Effector CD4-positive, alpha-beta T cell (primary cell): ENCODE measurements at places on chromosomes 11 and 22.

DNA sequence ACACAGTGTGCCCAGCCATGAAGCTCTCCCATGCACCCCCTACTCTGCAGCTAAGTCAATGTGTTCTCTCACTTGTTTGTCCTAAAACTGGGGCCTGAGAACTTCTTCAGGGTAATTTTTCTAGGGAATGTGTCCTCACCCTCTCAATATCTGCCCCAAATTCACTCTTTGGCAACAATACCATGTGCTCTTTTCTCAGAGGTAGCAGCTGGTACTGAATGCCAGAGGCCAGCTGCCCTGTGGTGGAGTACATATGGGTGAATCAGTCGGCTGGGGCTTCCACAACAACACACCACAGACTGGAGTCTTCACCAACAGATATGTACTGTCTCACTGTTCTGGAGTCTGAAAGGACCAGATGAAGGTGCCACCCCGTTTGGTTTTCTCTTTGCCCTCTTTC is 97.7 kb upstream of the TOP3B start:
- no peak for DNase-seq

GRCh38 chr11:108897071-108897481 is 232.2 kb downstream of the DDX10 start:
- DNase-seq = no peak

- DNase-seq = no peak
Observed at GRCh38 chr11:104893876-104894275, 4.4 kb downstream of the CASP12 start.

DNA sequence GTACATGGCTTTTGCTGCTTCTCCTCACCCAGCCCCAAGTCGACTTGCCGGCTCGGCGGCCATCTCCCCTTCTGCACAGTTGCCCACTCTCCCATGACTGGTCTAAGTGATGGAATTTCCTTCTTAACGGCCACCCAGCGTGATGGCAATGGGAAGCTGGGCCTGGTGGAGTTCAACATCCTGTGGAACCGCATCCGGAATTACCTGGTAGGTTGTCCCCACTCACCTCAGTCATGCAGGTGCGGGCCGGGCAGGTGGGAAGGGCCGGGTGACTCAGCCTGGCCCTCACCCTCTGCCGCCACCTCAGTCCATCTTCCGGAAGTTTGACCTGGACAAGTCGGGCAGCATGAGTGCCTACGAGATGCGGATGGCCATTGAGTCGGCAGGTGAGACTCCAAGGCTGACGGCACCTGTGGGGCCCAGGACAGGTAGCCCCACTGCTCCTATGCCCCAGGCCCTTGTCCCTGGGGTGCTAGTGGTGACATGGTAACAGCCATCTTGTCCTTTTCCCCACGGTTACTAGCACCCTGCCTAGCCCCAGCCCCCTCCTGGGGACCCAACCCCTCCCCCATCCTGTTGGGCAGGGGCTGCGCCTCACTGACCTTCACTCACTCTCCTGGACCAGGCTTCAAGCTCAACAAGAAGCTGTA is 28.1 kb downstream of the CAPN1 start:
- no peak for DNase-seq

- DNase-seq = no peak
Observed at GRCh38 chr22:45425101-45425500, 11.6 kb downstream of the RIBC2 start.

GRCh38 chr22:44424867-44425693 is 73.0 kb downstream of the RTL6 start:
- DNase-seq = no peak

DNA sequence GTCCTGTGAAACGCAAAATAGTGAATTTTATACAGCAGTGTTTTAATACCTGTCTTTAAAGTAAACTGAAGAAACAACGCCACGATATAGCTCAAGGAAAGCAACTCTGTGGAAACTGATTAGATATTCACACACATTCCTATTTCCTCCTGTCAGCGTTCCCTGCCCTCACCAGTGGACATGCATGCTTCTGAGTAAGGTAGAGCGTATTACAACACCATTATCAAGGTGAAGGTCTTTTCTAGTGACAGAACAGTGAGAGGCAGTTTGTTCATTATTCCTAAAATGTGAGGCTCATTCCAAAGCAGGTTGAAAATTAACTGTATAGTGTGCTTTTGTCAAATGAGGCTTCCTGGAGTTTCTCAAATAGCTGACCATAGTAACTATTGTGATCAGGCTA is 153.1 kb downstream of the DDX10 start:
- DNase-seq = no peak

- DNase-seq = no peak
Observed at GRCh38 chr11:45270946-45271716, 15.0 kb downstream of the SYT13 start.

DNA sequence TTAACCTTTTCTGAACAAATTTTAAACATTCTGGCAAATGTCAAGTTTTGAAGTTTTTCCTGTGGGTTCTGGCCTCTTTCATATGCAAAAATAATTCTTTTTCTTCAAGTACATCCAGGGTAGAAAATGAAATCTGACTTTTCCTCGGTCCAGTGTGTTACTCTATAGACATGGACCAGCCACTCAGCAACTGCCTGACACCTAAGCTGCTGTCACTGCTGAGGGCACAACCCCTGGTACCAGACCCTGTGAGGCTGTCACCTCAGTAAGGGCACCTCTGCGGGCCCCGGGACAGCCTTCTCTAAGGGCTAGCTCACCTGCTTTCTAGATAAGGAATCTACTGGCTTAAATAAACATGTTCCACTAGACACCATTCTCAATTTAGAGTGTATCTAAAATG is 33.8 kb downstream of the PPIL2 start:
- DNase-seq = no peak

GRCh38 chr11:73314117-73314961 is 6.3 kb downstream of the ARHGEF17 start:
- no peak for DNase-seq

DNA sequence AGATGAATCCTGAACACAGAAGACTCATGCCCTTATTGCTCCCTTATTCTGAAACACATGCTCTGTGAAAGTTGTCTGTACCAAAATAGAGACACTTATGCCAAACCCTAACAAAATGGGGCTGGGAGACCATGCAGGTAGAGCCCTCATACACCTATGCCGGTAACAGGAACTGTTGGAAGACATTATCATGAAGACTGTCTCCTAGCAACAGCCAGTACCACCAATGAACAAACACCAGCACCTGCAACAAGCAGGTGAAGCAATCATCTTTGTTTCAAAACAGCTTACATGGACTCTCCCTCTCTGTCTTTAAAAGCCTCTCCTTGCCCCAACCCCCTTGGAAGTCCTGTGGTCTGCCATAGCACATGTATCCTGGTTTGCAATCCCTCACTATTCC is 17.2 kb downstream of the SLC5A4 start:
- no peak for DNase-seq

DNA sequence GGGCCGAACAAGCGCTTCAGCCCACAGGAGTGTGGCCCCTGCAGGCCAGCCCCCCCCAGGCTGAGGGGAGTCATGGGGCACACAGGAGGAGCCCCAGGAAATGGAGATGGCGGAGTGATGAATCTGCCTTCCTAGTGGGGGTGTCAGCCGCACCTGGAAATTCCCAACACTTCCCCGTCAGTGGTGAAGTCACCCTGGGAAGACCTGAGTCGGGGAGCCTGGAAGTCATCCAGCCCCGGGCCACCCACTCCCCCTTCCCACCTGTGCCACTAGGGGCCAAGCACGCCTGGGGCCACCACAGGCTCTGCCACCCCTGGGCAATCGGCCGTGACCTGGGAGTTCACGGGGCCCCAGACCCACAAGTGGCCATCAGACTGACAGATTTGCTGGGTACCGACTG is 12.6 kb downstream of the WNT7B start:
- DNase-seq = no peak

DNA sequence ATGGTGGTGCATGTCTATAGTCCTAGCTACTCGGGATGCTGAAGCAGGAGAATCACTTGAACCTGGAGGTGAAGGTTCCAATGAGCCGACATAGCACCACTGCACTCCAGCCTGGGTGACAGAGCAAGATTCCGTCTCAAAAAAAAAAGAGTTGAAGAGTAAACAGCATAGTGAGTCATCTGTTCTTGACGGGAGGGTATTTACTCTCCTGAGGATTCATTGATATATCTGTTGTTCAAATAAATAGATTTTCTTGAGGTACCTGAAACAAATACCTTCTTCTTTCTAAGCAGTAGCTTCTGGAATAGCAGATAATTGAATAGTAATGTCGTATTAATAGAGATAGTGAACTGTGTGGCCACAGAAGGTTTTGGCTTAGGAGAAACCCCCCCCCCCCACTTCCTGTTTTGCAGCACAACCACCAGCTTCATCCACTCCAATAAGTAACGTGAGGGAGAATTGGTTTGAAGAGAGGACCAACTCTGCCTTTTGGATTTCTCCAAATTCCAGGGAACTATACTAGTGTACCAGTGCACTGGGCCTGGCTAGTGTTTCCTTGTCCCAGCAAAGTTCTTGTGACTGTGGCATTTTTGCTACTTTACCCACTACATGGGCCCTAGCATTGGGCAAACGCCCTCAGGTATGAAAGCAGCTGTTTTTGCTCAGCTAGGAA is 90.0 kb downstream of the PRMT3 start:
- DNase-seq = no peak

DNA sequence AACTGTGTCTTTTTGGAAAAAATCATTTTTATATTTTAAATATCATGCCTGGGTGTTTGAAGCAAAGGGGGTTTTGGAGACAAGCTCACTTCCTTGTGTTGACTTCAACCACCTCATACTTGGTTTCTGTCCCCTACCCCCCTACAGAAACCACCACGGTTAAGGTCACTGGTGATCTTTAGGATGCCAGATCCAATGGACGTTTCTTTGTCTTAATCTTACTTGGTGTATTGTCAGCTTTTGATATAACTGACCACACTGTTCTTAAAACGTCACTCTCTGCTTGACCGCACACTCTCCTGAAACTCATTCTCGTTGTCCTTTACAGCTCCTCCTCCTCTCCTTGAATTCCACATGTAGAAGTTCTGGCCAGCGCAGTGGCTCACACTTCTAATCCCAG is 34.8 kb upstream of the SWAP70 start:
- no peak for DNase-seq

- no peak for DNase-seq
Observed at GRCh38 chr11:6538945-6539344, 41.9 kb downstream of the DNHD1 start.

DNA sequence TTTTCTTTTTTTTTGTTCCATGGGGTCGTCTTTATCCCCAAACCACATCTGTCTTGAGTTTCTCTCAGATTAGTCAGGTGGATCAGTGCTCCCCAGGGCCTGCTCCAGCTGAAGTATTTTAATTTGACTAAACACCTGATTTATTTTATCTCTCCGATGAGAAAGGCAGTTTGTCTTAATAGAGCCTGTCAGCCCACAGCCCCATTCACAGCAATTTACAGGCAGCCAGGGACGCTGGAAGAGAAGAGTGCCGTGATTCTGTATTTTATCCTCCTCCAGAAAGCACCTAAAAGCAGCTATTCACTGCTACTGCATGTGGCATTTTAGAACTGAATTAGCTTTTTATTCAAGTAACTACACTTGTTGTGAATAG is 164.5 kb downstream of the SOX6 start:
- no peak for DNase-seq

- no peak for DNase-seq
Observed at GRCh38 chr22:27791159-27791858, 10.2 kb downstream of the MN1 start.

- no peak for DNase-seq
Observed at GRCh38 chr11:16261836-16262644, 94.3 kb downstream of the SOX6 start.

DNA sequence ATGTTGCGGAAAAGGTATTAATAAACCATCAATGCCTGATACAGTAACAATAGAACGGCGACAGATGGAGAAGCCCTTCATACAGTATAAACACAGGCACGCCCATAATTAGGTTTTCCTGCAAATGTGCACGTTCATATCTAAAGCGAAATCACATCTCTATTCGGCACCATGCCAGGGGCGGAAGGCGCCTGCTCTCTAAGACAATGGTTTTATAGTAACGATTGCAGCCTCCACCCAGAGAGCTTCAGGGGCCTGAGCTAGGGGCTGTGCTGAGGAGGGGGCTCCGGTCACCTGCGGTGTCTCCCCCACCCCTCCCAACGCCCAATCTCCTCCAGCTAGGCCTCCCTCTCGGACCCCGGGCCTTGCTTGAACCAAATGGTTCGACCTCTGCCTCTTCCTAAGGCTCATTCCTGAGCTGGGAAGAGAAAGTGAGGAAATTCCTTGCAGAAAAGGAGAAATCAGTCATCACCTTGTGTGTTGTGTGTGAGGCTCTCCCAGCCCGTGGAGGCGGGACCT is 9.6 kb downstream of the KRTAP5-5 start:
- no peak for DNase-seq

- DNase-seq = no peak
Observed at GRCh38 chr11:82004537-82005213, 729.0 kb downstream of the FAM181B start.

GRCh38 chr11:26712497-26712896 is 9.4 kb downstream of the SLC5A12 start:
- DNase-seq = no peak

DNA sequence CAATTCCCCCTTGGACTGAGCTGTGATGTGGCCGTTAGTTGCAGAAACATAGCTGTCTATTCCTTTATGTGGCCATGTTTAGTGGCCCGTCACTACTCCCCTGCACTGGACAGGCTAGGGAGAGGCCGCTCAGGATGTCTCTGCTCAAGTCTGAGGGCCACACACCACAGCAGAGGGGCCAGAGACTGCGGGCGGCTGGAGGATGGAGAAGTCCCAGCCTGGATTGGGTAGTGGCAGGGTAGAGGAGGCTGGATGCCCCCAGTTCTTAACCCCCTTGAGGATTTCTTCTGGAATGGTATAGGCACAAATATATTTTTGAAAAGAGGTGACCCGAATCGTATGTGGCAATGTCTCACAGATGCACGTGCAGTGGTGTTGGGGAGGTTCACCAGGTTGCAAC is 116.4 kb upstream of the B3GAT1 start:
- DNase-seq = no peak

GRCh38 chr22:46758867-46759290 is 3.6 kb upstream of the TBC1D22A start:
- DNase-seq = no peak

DNA sequence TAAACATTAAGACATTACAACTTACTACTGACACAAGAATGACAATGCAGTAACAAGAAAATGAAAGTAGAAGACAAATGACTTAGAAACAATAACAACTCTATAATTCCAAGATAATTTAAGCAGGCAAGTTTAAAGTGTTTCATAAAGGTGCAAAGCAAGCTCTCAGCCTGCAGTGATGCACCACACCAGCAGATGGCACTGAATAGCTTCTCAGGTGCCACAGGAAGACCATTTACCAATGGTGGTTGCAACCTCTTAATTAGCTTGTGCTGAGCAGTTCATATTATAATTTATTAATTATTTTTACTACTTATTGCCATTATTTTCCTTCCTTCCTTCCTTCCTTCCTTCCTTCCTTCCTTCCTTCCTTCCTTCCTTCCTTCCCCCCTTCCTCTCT is 60.6 kb downstream of the NXPE2 start:
- DNase-seq = no peak

DNA sequence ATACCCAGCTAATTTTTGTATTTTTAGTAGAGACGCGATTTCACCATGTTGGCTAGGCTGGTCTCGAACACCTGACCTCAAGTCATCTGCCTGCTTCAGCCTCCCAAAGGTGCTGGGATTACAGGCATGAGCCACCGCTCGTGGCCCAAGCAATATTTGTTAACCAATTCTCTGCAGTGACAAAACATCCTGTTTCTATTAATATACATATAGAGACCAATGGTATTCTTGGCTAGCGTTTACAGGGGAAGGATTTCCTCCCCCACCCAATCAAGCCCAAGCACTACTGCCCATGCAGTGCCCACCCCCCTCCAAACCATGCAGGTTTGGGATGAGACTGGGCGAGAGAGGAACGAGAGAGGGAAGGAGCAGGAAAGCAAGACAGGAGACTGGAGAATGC is 53.1 kb downstream of the APOL3 start:
- DNase-seq = no peak
